ENCODE measurements at places on chromosomes 13 and 19.

DNA sequence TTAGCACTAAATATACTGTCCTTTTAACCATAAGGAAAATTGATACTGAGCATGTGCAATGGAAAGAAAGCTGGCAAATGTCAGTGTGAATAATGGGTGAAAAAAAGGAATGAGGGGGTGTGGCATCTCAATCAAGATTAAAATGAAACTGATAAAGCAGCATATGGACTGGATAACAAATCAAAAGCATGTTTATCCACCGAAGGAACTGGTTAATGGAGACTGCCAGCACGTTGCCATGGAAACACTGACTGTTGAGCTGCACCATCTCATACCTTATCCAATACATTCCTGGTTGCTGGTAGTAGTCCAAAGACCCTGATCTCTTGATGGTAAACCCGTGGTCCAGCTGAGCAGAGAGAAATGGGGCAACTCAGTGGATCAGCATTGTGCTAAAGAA lies 311.4 kb upstream of the MAB21L1 start:
- no peak for DNase-seq

- DNase-seq: no peak
Observed at GRCh38 chr13:55359067-55359466, 1781.7 kb upstream of the PRR20A start.

DNA sequence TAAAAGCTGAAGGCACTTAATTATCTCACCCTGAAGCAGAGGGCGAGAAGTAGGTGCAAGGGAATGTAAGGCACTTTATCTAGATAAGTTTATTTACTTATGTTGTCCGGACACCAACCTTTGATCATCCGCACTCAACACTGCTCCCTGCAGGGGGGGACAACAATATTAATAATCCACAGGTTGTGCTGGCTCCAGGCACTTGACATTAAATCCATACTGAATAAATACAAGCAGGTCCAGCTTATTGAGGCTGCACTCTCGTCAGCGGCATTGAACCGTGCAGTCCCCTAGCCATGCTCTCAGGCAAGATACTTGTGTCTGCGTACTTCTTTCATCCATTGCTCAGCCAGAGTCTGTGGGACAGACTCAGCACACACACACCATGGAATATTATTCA lies 374.5 kb upstream of the NBEA start:
- DNase-seq: no peak

GRCh38 chr13:111302045-111302726 lies 18.3 kb upstream of the TEX29 start:
- no peak for DNase-seq

GRCh38 chr13:36131222-36131930 lies at the start of gene DCLK1:
Gene DCLK1 (minus strand): TSS chr13:36131382.
- no peak for DNase-seq

- no peak for DNase-seq
Observed at GRCh38 chr13:38826182-38826813, 139.4 kb downstream of the FREM2 start.

- no peak for DNase-seq
Observed at GRCh38 chr19:11377756-11378155, 3.3 kb downstream of the SWSAP1 start.

DNA sequence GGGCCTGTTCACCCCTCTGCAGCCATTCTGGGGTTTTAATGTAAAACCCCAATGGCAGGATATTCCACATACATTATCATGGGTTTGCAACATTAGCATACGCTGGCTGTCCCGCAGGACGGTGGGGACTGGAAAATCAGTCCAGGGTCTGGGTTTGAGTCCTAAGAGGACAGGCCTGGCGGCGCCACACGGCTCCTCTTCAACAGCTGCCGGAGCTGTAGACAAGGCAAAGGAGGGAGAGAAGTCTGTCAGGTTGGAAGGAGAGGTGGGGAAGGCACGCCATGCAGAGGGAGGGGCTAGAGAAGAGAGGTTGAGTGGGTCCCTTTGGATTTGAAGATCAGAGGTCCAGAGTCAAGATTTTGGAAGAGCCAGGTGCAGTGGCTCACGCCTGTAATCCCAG lies 11.9 kb downstream of the NFKBID start:
- DNase-seq: no peak
